Activated naive CD8-positive, alpha-beta T cell treated with anti-CD3 and anti-CD28 coated beads, Interleukin-2, amount 10 ng/mL, durations not matched to agents 7 days and 5 days (primary cell): ENCODE measurements at places on chromosomes 16 and 17.
A peak's percentile ranks its signal among the peaks of the same experiment; 100 is the strongest.

- no peak for DNase-seq
Measured at GRCh38 chr17:76645481-76645880, 1.9 kb upstream of the ST6GALNAC1 start.

- DNase-seq: no peak
Measured at GRCh38 chr17:63751806-63752205, 10.2 kb upstream of the STRADA start.

GRCh38 chr16:75311383-75311938 lies 60.0 kb upstream of the BCAR1 start:
- DNase-seq: no peak

GRCh38 chr17:48589060-48589830 lies 796 bp downstream of the HOXB3 start:
- DNase-seq: no peak

DNA sequence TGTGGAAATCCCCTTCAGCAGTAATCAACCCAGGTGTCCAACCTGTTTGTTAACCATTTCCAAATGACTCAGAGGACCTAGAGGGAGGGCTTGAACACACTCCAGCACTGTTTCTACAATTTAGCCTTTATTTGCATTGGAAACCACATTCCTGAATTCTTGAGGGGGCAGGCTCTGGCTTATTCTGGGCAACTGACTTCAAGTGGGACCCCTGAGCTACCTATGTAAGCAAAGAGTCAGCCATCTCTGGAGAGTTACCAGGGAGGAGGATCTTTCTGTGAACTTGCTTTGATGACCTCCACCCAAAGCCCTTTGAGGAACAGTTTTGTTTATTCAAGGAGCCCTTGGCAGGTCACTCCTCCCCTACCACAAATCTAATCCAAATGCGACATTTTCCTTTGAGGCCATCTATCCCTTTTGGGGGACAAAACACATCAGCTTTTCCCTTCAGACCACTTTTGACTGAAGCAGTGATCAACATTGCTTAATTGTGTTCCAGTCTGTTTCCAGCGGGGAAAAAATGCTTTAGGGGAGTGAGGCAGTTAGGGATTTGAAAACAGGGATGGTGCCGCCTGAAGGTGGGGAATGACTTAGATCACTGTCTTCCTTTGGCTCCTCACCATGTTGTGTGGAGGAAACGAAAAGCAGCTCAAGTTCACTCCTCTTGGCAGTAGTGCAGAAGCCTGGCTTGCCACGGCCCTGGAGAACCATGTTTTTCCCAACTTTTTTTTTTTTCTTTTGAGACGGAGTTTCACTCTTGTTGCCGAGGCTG lies 46.2 kb downstream of the TUBD1 start:
- DNase-seq: no peak

DNA sequence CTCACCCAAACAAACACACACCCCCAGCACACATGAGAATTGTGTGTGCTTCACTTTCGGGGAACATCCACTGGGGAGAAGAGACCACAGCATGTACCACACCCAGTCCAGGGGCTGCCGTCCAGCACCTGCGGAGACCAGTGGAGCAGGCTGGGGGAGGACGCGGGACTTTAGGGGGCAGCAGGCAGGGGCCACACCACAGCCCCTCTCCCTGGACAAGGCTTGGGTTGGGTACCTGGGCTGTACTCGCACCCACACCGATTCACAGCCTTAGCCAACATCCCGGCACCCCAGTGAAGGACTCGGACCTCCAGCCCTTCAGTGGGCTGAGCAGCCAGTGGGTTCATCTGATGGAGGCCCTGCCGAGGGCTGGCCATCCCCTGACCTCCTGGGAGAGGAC lies 63.3 kb downstream of the RBFOX3 start:
- DNase-seq: no peak

DNA sequence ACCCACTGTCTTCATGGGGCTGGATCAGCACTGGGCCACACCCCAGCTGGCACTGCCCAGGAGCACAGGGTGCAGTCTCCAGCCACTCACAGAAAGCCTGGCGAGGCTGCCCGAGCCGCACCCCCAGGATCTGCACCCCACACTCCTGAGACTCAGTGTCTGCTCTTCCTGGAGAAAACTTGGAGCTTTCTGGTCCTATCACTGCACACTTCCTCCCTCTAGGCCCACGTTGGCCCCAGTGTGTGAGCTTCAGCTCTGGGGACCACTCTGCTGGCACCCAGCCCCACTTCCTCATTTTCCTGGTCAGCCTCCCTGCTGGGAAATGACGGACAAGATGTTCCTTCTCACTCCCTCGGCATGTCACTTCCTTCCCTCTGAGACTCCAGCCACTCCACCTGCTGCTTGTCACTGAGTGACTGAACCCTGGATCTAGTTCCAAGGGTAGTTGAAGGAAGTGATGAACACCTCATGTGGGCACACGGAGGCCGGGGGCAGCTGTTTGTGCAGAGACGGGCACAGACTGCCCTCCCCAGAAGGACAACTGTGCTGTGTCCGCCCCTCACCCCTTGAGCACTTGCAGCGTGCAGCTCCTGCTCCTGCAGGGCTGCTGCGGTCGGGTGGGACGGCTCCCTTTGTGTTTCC lies 29.0 kb downstream of the ZC3H18 start:
- no peak for DNase-seq

DNA sequence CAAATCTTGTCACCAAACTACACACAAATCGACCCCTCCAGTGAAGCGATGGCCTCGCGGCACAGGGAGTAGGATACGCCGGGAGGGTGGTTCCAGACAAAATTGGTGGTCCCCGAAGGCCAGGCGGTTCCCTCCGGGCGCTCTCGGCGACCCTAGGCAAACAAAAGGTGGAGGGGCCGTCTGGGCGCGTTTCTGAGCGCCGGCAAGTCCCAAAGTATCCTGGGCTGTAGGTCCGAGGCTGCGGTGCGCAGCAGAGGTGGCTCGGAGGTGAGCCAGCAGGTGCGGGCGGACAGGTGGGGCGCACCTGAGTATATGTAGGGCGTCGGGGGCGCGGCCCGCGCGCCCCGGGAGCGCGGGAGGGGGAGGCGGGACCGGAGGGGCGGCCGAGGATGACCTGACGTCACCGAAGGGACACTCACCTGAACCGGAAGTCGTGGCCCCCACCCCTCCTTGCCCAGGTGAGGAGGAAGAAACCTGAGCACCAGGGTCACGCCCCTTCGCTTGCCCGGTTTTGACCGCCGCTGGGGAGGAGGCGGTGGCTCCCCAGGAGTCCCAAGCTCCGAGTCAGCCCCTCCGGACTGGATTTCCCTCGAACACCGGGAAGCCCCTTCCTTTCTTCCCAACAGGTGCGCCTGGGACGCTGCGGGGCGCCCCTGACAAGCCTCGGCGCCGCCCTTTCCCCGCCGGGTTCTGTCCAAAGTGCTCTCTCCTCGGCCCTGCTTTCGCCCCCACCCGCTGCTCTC lies at the start of gene CLDN7:
CLDN7 (minus strand) TSS at position 287 of the 743 bp plus-strand sequence. CDS start 435 bp downstream, outside the sequence.
- peak; percentile 39 for DNase-seq

DNA sequence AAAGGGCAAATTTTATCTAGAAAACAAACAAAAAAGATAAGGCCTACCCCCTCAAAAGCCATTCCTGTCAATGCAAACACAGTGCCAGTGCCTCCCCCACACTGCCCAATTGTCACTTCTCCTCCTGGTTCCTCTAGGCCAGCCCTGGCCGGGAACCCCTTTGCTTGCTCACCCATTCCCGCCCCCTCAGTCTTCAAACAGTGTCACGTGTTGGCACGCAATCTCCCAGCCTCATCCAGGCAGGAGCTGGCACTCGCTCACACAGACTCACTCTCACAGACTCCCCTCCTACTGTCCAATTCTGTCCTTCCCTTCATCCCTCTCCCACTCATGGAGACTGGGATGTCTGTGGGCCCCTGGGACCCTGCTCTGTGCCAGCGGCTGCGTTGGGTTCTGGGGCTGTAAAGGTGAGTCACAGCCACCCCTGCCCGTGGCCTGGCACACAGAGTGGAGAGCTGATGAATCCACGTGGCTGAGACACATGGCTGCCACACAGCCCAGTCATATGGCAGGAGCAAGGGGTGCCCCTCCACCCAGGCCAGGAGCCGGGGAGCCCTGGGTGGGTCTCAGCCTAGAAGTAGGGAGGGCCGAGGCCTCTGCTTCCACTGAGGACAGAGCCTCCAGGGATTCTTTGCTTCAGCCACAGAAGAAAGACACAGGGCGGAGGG lies 54.8 kb downstream of the VAC14 start:
- no peak for DNase-seq

GRCh38 chr16:79329166-79329521 lies 271.4 kb downstream of the MAF start:
- DNase-seq: no peak

- no peak for DNase-seq
Measured at GRCh38 chr16:88809676-88810165, 2.0 kb downstream of the APRT start.

- no peak for DNase-seq
Measured at GRCh38 chr17:6387442-6387841, 47.5 kb downstream of the AIPL1 start.

GRCh38 chr16:23145608-23146007 lies 3.6 kb downstream of the USP31 start:
- DNase-seq: no peak

- no peak for DNase-seq
Measured at GRCh38 chr17:20114466-20114865, 105.3 kb downstream of the SPECC1 start.

DNA sequence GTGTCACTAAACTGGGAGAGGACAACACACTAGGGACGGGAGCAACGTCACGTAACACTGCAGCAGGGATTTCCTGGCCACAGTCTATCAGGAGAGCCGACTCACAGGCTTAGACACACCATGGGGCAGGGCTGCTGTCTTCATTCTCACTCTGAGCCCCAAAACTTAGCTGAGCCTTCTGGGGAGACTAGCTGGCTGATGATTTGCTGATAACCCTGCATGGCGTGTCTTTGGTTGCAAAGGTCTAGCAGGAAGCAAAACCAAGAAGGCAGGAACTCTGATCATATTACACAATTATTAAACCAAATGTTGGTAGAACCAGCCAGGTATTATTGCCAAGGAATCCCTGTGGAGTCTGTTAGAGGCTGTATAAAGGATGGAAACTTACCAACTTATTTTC lies 345.0 kb downstream of the SLC39A11 start:
- DNase-seq: no peak

GRCh38 chr17:7854078-7854777 lies 638 bp upstream of the TMEM88 start:
- no peak for DNase-seq

- DNase-seq: no peak
Measured at GRCh38 chr16:17154981-17155380, 315.8 kb downstream of the XYLT1 start.

- DNase-seq: peak; percentile 63
Measured at GRCh38 chr17:42111871-42112551, 503 bp downstream of the DHX58 start.

GRCh38 chr16:52914428-52914827 lies 138.3 kb downstream of the CHD9NB start:
- DNase-seq: no peak

GRCh38 chr17:55090079-55090492 lies 121.5 kb downstream of the STXBP4 start:
- DNase-seq: no peak

DNA sequence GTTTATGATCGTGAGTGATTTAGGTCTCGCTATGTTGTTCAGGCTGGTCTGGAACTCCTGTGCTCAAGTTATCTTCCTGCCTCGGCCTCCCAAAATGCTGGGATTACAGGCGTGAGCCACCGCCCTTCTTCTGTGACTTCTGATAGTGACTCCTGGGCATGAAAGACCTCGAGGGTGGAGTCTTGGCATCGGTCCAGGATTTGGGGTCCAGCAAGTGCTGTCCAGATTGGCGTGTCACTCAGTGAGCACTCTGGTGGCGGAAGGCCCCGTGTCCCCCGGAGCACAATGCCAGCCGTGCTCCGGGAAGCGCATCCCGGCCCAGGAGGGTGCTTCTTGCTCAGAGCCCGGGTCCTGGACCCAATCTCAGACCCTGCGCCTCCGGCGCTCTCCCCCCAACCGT lies 6.8 kb downstream of the OR1F1 start:
- DNase-seq: no peak

GRCh38 chr17:30278032-30278431 lies 13.7 kb downstream of the BLMH start:
- no peak for DNase-seq

- DNase-seq: no peak
Measured at GRCh38 chr16:3800477-3801270, 79.8 kb downstream of the CREBBP start.

- no peak for DNase-seq
Measured at GRCh38 chr16:53041320-53042051, 11.2 kb downstream of the CHD9NB start.

GRCh38 chr17:1227917-1228780 lies 42.1 kb upstream of the BHLHA9 start:
- peak; percentile 45 for DNase-seq

GRCh38 chr17:65544672-65545071 lies 16.8 kb downstream of the AXIN2 start:
- DNase-seq: no peak

- no peak for DNase-seq
Measured at GRCh38 chr17:42340691-42341127, 47.5 kb downstream of the STAT3 start.

DNA sequence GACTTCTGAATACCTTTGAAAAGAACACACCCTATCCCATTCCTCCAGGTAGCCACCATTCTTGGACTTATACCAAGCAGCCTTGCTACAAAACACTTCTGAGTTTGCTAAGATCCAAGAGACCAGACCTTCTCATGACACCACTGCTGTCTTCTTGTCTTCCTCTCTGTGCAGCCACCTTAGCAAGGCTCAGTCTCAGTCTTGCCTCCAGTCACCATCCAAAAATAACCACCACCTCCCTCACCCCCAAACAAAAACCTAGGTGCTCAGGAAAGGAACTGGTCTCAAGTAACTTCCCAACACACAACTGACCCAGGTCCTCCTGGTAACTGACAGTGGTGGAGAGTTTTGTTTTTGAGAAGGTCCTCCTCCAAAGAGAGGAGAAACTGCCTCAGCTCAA lies 90.9 kb upstream of the CORO6 start:
- DNase-seq: no peak

- no peak for DNase-seq
Measured at GRCh38 chr17:27888945-27889344, 4.2 kb downstream of the LYRM9 start.

GRCh38 chr16:65343556-65343955 lies 221.7 kb upstream of the CDH11 start:
- DNase-seq: no peak

DNA sequence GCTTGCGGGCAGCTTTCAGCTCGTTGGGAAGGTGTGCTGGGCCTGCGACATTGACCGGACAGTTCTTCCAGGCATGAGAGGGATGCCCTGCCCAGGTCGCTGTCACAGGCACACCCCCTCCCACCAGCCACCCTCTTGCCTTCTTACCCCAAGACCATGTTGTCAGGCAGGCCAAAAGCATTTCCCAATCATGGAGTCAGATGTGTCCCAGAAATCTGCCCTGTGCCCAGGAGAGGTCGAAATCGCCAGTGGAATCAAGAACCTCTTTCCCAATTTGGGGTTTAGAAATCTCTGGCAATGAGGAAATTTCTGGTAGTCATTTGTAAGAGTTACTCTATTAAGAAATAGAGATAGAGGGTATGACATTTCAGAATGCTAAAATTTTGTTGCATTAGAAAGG lies 177.1 kb downstream of the RAB11FIP4 start:
- DNase-seq: no peak
